ENCODE measurements at places on chromosomes 4 and X. TPM values are rescaled to one million over a fixed set of nuclear protein-coding genes. Genes with fewer than 3 reads are reported as not detected.

DNA sequence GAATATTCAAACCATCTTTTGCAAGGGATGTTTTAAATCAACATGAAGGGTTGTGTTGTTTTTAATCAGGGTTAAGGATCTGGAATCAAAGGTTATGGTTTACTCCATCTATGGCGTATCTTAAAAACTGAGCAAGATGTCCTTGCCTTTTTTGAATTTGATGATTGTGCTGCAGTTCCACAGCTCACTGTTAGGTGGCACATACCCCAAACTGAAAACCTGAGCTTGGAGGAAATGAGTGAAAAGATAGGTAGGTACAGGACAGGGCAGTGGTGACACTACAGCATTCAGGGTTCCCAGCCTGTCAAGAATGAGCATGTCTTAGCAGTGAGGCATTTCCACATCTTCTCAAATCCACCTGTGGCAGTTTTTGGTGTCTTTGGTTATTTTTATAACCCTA lies 13.1 kb upstream of the EOLA1 start:
- H3K27me3 ChIP-seq = no peaks in the 10 kb centered on the region
- H3K4me3 ChIP-seq = no peak overlapping the region

GRCh38 chr4:3413217-3413671 lies 28.5 kb upstream of the HGFAC start:
- H3K4me3 ChIP-seq = no peak overlapping the region
- H3K27ac ChIP-seq = no peak overlapping the region
- H3K36me3 ChIP-seq = peaks cover 2% of the 10 kb centered on the region
- H3K4me1 ChIP-seq = no peaks in the 10 kb centered on the region
- H3K27me3 ChIP-seq = no peaks in the 10 kb centered on the region
- peak; percentile 21 for DNase-seq

- H3K36me3 ChIP-seq = peaks cover 52% of the 10 kb centered on the region
- H3K27me3 ChIP-seq = no peaks in the 10 kb centered on the region
- H3K4me1 ChIP-seq = no peaks in the 10 kb centered on the region
Measured at GRCh38 chr4:2715426-2715825, 40.7 kb downstream of the TNIP2 start.

Gene MGARP
- 4.3 TPM for total RNA-seq

DNA sequence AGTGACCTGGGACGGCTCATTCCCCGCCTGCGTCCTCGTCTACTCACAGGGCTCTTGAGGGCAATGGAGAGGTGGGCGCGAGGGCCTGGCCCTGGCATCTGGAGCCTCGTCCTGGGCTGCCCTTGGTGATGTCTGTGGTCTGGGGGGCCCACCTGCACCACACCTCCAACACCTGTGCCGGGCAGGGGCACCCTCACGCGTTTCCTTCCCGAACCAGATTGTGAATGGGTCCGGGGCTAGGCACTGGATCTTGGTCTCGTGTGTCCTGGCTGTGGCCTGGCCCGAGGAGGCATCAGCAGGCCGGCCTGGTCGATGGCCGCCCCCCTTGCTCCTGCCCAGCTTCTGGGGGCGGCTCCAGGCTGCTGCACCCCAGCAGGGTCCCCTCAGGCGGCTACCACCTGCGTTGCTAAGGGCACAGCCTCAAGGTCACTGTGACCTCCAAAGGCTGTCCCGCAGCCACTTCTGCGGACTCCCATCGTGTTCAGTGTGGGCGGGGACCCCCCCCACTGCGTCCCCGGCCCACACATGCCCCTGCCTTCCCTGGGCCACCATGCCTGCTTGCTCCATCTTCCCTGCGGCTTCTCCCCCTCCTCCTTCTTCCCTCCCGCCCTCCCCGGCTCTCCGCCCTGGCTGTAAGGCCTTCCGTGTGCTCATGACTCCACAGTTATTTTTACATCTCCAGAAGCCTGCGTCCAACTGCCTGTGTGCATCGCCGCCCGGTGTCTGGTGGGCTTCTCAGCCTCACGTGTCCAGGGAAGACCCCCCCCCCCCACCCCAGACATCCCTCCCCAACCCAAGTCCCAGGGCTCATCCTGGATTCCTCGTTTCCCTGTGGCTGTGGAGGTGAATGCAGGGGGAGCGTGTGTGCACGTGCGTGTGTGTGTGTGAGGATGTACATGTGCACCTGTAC lies 3.8 kb downstream of the DOK7 start:
- H3K36me3 ChIP-seq = no peaks in the 10 kb centered on the region
- DNase-seq = no peak
- H3K27me3 ChIP-seq = peaks cover 6% of the 10 kb centered on the region
- H3K27ac ChIP-seq = no peak overlapping the region
- H3K4me1 ChIP-seq = no peaks in the 10 kb centered on the region

DNA sequence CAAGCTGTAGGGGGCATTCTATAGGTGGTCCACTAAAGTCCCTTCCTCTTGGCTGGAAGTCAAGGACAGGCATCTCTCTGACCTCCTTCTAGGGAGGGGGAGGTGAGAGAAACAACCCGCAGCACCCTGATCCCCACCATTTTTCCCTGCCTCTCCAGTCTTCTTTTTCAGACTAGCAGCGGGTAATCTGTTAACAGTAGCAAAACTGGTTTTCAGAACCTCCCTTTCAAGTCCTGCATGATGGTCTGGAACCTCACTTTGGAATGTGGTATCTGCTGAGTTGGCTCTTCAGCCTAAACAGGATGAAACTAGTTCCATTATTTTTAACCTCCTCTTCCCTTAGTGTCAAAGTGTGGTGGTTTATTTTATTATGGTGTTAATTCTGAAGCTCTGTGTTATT lies 196.0 kb downstream of the NWD2 start:
- no peaks in the 10 kb centered on the region for H3K36me3 ChIP-seq
- H3K27me3 ChIP-seq = 0 out of 2 replicates have a peak, but pooled peaks cover 2% of the 10 kb centered on the region
- H3K4me3 ChIP-seq = no peak overlapping the region
- no peaks in the 10 kb centered on the region for H3K4me1 ChIP-seq

DNA sequence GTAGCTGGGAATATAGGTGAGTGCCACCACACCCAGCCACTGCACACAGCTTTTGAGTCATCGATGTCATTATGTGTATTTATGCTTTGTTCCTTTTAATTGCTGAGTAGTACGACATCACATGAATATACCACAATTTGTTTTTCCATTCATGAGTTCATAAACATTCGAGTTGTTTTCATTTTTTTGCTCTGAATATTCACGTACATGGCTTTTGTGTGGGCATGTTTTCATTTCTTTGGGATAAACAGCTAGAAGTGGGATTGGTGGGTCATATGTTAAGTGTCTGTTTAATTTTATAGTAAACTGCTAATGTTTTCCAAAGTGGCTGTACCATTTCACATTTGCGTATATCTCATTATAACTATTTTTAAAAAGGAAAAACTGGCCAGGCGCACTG lies 45.1 kb upstream of the KDR start:
- DNase-seq = no peak
- no peak overlapping the region for H3K27ac ChIP-seq
- H3K4me1 ChIP-seq = peaks cover 1% of the 10 kb centered on the region
- H3K4me3 ChIP-seq = no peak overlapping the region

DNA sequence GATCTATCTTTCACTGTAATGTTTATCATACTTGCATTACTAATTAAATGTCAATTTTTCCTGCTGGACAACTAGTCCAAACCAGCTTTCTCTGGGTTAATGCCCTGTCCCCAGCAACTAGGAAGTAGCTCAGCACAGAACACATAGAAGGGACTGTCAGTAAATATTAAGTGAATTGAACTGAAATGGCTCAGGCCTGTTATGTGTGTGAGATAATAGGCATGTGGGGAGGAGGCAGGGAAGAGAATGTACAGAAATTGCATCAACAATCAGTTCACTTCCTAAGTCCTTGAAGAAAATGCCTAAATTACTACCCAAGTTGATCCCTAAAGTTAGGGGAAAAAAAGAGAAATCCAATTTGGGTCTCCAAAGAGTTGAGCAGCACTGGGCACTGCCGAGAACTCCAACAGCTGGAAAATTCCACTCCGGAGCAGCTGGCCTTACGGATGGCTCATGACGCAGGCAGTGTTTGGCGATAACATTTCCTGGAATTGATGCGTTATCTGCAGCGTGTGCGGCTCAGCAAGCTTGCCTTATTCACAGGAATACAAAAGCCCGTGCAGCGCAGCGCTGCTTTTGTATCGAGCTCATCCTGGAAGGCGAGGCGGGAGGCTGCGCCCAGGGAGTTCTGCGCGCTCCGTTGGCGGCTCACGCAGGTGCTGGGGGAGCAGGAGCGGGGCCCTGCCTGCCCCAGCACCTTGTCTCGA lies 297.3 kb upstream of the LCORL start:
- H3K27me3 ChIP-seq = no peaks in the 10 kb centered on the region
- H3K36me3 ChIP-seq = no peaks in the 10 kb centered on the region
- H3K27ac ChIP-seq = no peak overlapping the region
- no peak for DNase-seq

- no peaks in the 10 kb centered on the region for H3K4me1 ChIP-seq
- no peaks in the 10 kb centered on the region for H3K36me3 ChIP-seq
- H3K27me3 ChIP-seq = peaks cover 94% of the 10 kb centered on the region
Measured at GRCh38 chr4:8863686-8864682, 7.7 kb downstream of the HMX1 start.

Gene SYN1
- 11.7 TPM for total RNA-seq

DNA sequence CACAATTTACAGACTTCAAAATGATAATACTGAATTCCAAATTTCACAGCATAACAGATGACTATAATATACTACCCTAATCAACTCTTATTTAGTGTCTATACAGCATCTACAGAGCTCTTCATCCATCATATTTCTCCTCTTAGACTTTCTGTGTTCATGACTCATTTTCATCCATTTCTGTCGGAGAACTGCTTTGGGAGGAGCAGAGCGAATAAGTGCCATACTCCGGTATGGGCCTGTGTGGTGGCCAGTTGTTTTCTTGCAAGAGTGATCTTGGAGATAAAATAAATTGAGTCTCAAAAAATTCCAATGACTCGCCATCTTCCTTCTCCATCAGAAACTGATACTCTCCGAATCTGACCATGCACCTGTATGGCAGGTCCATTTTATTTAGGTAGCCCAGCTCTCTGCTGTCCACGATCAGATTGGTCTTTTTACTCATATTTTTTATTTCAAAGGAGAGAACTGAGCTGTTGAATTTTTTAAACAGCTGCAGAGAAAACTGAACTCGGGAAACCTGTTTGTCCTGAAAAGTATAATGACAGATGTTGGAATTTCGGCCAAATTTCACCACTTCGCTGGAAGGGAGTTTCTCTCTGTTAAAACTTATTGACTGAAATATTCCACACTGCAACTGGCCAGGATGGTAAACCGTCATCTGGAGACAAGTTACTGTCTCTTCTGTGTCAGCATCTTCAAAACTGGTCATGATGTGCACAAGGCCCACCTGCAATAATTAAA lies 7.8 kb downstream of the TIFA start:
- no peak for DNase-seq
- H3K4me1 ChIP-seq = no peaks in the 10 kb centered on the region
- no peak overlapping the region for H3K27ac ChIP-seq
- H3K27me3 ChIP-seq = no peaks in the 10 kb centered on the region
- H3K4me3 ChIP-seq = no peak overlapping the region
- H3K36me3 ChIP-seq = peaks cover 13% of the 10 kb centered on the region

DNA sequence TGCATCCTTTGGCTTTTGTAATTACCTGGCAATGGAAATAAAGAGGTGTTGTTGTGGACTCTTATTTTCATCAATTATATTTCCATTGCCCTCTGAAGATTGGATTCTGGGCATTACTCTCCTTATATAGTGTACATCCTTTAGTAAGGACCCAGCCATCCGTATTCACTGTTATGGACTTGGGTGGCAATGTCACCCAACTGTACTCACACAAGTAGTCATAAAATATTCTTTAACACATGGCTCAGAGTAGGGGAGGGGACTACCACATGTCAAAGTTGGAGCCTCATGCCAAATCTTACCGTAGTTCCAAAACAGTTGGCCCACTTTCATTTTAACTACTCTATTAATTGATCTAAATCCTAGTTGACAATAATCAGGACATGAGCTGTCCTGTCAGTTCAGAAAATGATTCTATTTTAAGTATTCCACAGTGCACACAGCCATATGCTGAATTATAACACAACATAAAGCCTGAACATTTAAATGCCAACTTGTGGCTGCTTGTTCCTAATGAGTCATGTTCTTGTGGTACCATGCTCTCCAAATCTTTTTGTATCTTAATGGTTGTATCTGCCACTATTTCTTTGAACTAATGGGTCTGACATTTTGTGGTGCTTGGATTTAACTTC lies 4.9 kb downstream of the FRAS1 start:
- H3K27ac ChIP-seq = no peak overlapping the region
- no peak overlapping the region for H3K4me3 ChIP-seq
- H3K27me3 ChIP-seq = no peaks in the 10 kb centered on the region
- H3K36me3 ChIP-seq = peaks cover under 1% of the 10 kb centered on the region
- peaks cover 2% of the 10 kb centered on the region for H3K4me1 ChIP-seq
- DNase-seq = no peak

DNA sequence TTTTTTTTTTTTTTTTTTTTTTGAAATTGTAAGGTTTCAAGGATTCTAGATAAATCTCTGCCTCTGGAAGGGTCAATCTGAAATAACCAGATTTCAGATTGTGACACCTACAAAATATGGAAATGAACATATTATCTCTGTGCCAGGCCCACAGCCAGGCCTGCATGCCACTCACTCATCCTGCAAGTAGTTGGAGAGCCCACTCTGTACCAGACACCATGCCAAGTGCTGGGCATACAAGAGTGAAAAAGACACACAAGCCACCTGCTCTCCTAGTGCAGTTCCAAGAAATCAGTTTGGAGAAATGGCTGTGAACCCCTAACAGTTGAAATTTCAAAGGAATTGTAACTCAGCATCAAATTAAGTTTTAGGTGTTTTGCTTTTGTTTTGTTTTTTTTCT lies 145.9 kb upstream of the NOCT start:
- no peaks in the 10 kb centered on the region for H3K36me3 ChIP-seq
- no peaks in the 10 kb centered on the region for H3K4me1 ChIP-seq
- no peak overlapping the region for H3K4me3 ChIP-seq
- no peak overlapping the region for H3K27ac ChIP-seq

DNA sequence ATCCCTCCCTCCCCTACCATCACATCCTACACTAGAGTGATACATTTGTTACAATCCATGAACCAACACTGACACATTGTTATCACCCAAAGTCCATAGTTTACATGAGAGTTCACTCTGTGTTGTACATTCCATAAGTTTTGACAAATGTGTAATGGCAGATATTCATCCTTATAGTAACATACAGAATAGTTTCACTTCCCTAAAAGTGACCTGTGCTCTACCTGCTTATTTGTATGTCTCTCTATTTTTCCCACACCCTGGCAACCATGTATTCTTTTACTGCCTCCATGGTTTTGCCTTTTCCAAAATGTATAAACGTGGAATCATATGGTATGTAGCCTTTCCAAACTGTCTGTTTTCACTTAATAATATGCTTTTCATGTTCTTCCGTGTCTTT lies 42.2 kb upstream of the HPGD start:
- H3K4me3 ChIP-seq = no peak overlapping the region
- no peak overlapping the region for H3K27ac ChIP-seq

Gene CFAP99
- 0.35 TPM for total RNA-seq

- DNase-seq = no peak
- no peaks in the 10 kb centered on the region for H3K27me3 ChIP-seq
- no peak overlapping the region for H3K4me3 ChIP-seq
- H3K4me1 ChIP-seq = no peaks in the 10 kb centered on the region
- H3K36me3 ChIP-seq = peaks cover 67% of the 10 kb centered on the region
Measured at GRCh38 chr4:48841045-48841827, 10.3 kb downstream of the OCIAD1 start.

Gene BRS3
- total RNA-seq = not detected

Gene ARX
- 0.24 TPM for total RNA-seq

- H3K4me1 ChIP-seq = peaks cover 5% of the 10 kb centered on the region
- H3K27ac ChIP-seq = peak overlapping the region; percentile 8
- peak overlapping the region; percentile 93 for H3K4me3 ChIP-seq
- H3K27me3 ChIP-seq = no peaks in the 10 kb centered on the region
- no peaks in the 10 kb centered on the region for H3K36me3 ChIP-seq
- no peak for DNase-seq
Measured at GRCh38 chr4:6986072-6986780, 56.9 kb upstream of the TADA2B start.

- H3K4me1 ChIP-seq = peaks cover 3% of the 10 kb centered on the region
- H3K27me3 ChIP-seq = no peaks in the 10 kb centered on the region
- H3K27ac ChIP-seq = no peak overlapping the region
- no peak overlapping the region for H3K4me3 ChIP-seq
Measured at GRCh38 chr4:76964769-76965168, 15.2 kb downstream of the SEPTIN11 start.
